Stimulated activated CD8-positive, alpha-beta memory T cell treated with anti-CD3 and anti-CD28 coated beads, Interleukin-2, amount 100 ng/mL, for 1 hour (primary cell): ENCODE measurements at places on chromosomes 3 and 15.

DNA sequence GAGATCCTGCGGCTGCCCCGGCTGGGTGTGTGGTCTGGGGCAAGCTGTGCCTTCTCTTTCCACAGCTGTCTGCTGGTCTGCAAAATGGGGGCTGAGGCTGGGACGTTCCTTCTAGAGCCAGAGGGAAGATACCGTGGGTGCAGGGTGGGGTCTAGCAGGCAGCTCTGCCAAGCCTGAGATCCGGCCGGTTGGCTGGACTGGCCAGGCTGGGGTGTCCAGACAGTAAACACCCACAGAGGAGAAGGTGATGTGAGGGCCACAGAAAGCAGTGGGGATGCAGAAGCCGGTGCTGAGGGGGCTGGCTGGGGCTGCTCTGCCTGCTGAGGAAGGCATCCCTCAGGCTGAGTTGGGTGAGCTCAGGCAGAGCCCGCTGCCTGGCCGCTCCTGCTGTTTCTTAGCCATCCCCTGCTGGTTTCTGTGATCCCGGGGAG, 46.1 kb downstream of the FBLN2 start:
- DNase-seq, result no peak

DNA sequence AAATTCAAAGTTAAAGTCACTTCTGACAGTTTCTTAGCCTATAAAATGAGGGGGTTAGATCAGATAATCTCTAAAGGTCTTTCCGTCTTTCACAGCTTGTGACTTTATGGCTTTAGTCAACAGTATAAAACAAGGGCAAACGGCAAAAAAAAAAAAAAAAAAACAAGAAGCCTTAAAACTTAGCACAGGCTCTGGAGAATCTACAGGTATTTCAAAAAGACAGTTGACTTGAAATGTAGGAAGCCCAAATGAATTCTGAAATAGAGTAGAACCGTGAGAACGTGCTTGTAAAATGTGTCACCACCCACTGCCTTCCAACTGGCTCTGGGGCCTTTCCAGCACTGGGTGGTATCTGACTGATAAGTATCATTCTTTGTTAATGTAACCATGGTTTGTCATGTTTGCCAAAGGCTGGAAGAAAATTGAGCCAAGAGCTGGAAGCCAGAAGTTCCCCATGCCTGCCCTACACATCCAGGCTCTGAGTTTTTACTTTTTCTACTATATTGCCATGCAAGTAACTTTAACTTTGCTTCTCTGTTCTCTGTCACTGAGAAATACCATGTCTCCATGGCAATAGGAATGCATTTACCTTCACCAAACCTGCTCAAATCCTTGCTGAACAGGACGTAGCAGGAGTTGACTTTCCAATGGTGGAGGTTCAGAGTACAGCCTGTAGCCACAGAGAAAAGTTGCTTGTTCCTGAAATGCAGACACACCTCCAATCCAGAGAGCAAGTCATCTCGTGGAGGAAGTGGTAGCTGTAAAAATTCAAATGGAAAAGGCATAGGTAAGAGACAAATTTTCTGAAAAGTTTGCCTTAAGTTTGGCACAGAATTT, 35.8 kb upstream of the THSD4 start:
- DNase-seq, result no peak

DNA sequence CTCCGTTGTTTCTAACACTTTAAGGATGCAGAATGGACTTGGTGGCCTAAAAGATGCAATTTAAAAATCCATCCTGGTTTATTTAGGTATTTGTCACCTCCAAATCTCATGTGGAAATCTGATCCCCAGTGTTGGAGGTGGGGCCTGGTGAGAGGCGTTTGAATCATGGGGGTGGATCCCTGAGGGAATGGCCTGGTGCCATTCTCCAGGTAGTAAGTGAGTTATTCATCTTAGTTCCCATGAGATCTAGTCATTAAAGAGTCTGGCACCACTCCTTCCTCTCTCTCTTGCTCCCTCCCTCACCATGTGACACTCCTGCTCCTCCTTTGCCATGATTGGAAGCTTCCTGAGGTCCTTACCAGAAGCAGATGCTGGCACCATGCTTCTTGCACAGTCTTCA, 339.1 kb downstream of the NTRK3 start:
- DNase-seq, result no peak

- no peak for DNase-seq
Measured at GRCh38 chr3:156981005-156981404, 154.9 kb downstream of the LEKR1 start.

GRCh38 chr3:106268696-106269095, 399.9 kb upstream of the CBLB start:
- DNase-seq, result no peak

- DNase-seq, result no peak
Measured at GRCh38 chr15:88805031-88805780, 2.0 kb downstream of the ACAN start.

- no peak for DNase-seq
Measured at GRCh38 chr3:188742755-188743550, 428.8 kb upstream of the TPRG1 start.

DNA sequence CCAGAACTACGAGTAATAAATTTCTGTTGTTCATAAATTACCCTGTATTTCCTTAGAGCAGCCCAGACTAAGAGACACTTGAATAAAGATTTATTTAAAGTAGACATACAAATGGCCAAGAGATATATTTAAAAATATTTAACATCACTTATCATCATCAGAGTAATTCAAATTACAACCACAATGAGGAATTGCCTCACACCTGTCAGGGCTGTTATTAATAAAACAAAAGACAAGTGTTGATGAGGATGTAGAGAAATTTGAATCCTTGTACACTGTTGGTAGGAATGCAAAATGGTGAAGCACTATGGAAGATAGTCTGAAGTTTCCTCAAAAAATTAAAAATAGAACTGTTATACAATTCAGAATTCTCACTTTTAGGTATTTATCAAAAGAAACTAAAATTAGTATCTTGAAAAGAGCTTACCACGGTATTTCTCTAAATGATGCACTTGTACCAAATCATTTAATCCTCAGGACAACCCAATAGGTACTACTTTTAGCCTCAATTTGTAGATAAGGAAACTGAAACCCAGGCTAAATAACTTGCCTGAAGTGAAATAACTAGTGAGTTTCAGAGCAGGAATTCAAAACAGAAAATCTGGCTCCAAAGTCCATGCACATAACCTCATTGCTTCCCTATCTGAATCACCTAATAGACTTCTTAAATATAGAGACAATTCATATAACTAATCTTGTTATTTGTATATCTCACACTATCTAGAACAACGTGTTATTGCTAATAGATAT, 69.4 kb downstream of the ZBTB20 start:
- DNase-seq, result no peak

- DNase-seq, result no peak
Measured at GRCh38 chr3:152195206-152195605, 73.5 kb upstream of the MBNL1 start.

DNA sequence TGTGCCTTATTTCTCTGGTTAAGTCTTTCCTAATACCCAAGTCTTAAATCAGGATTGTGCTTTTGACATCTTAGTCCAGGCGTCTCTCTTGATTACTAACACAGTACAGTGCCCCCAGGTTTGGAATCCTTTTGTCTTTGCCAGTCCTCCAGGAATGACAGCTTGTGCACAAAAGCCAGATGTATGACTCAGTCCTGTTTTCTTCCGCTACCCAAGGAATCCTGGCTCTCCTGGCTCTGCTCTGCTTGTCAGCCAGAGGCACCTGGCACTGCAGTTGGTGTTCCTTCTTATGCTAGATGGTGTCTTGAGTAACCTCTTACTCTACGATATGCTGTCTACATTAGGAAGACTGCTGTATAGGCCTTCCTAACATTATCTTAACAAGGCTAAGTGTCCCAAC, 728.2 kb upstream of the NECTIN3 start:
- no peak for DNase-seq

DNA sequence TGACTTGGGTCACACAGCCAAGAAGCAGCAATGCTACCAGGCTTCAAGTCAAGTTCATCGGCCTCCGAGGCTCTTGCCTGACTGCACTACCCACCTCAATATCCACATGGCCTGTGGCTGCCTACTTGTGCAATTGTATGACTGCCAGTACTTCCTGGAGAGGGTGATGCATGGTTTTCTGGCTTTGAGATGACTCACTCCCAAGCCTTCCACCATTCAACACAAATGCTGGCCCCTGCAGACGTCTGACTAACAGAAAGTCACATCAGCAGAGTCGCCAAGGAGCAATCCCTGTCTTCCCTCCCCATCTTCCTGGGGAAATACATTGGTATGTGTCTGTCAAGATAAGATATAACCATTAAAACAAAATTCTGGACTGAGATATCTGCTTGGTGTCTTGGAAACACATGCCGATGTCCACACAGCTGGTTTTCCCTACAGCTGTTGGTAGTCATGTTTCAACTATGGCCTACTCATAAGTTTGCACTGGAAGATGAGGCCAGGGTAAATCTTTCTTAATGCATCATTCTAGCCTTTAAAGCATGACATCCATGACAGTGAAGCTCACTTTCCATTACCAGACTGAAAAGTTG, 79.6 kb upstream of the SPATA12 start:
- no peak for DNase-seq

GRCh38 chr3:23262766-23263165, 59.6 kb downstream of the UBE2E2 start:
- DNase-seq, result no peak

DNA sequence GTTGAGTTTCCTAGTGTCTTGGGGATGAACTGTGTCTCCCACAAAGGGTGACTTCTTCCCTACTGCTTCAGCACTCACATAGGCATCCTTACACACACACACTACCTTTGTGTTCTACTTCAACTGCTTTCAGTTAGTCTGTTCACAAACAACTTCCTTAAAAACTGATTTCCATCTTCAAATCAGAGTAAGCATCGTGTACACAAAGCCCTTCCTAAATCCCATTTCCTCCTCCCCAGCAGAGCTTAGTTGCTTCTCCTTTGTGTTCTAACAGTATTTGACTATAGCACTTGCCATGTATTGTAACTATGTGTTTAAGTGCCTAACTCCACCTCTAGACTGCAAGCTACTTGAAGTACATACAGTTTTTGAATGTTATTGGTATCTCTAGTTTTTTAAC, 71.7 kb downstream of the TNIK start:
- no peak for DNase-seq

GRCh38 chr3:149145356-149145755, 15.9 kb downstream of the HPS3 start:
- DNase-seq, result no peak

GRCh38 chr3:101466465-101467309, 46.3 kb downstream of the SENP7 start:
- no peak for DNase-seq

DNA sequence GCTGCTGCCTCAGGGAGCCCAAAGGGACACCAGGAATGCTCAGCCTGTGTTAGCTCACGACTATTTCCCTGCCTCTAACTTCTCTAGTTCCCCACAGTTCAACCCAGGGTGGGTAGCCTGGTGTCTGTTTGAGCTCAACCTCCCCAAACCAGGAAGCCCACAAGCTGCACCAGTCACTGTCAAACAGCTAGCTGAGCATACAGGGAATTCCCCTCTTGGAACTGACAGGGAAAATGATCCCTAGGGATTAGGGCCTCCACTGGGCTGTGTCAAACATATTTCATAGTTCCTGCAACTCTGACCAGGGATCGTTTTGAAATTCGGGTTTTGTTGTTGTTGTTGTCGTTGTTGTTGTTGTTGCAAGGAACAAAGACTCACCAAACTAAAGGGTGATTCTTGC, 147.1 kb upstream of the ICE2 start:
- no peak for DNase-seq

DNA sequence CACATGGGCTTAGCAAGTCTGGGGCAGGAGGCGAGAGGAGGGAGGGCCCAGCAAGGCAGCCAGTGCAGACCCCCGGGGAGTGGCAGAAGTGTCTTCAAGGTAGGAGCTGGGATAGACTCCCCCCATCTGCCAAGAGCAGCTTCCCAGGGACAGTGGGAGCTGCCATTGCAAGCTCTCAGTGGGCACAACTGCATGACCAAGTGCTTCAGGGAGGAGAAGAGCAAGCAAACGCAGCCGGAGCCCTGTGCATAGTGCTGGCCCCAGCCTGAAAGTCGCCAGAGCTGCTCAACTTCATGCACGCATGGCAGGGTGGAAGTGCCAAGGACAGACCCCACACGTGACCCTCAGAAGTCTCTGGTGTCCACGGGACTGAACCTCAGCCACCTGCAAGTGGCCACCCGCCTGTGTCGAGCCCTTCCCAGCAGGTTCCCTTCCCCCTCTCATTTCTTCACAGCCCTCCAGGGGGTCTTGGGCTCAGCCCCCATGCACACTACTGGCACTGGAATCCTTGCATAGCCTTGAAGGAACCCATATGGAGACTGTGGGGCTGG, 89.4 kb downstream of the PLXNA1 start:
- DNase-seq, result no peak

GRCh38 chr3:18870642-18871041, 277.7 kb upstream of the KCNH8 start:
- DNase-seq, result no peak

- no peak for DNase-seq
Measured at GRCh38 chr3:187955587-187955952, 198.4 kb upstream of the LPP start.

DNA sequence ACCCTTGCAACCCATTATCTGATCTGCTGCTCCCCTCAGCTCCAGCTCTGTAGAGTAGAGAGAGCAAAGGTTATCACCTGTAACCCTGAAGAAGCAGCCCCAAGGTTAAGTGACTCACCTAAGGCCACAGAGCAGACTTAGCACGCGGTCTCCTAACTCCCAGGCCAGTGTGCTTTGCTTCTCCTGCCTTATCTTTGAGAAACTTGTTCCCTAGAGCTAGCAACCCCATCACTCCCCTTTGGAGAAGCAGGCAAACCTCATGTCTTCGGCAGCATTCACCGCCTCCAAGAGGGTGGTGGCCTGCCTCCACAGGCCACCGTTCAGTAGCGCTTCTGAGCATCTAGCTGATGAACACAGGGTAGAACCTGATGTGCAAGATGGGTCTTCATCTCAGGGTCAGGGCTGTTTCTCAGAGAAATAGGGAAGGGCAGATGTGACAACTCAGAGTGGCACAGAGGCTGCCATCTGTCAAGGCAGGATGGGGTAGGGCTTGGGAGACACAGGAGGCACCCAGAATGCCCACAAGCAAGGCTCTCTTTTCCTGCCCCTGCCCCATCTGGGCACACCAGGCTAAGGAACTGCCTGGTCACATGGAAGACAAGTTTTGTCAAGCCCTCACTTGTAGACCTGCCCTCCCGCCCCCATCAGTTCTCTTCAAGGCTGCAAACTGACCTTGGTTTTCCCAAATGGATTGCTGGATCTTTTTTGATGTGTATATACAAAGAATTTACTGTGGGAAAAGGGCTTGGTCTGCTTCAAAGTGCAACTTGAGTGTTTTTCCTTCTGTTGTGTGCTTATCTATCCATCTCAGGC, 34.9 kb upstream of the CLK3 start:
- DNase-seq, result no peak
